ENCODE measurements at places on chromosomes 16 and 17.

DNA sequence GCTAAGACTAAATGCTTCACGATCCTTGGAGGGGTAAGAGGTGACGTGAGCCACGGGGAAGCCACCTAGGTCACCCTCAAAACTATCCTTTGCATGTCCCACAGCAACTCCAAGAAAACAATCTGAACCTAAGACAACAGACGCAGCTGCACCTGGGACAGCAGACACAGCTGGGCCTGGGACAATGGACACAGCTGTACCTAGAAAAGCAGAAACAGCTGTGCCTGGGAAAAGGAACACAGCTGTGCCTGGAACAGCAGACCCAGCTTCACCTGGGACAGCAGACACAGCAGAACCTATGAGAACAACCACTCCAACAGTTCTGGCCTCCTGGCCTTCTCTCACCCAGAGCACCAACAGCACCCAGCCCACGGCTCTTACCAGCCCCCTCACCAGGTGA, 11.7 kb upstream of the CD300LD start:
- no peak for DNase-seq

GRCh38 chr17:40105861-40106759, 5.7 kb upstream of the NR1D1 start:
- no peak for DNase-seq

DNA sequence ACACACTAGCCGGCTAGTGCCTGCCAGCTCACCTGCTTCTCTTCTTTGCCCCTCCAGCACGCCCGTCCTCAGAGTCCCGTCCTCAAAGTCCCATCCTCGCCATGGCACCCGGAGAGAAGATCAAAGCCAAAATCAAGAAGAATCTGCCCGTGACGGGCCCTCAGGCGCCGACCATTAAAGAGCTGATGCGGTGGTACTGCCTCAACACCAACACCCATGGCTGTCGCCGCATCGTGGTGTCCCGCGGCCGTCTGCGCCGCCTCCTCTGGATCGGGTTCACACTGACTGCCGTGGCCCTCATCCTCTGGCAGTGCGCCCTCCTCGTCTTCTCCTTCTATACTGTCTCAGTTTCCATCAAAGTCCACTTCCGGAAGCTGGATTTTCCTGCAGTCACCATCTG, 3.6 kb downstream of the SCNN1G start:
- DNase-seq = no peak

DNA sequence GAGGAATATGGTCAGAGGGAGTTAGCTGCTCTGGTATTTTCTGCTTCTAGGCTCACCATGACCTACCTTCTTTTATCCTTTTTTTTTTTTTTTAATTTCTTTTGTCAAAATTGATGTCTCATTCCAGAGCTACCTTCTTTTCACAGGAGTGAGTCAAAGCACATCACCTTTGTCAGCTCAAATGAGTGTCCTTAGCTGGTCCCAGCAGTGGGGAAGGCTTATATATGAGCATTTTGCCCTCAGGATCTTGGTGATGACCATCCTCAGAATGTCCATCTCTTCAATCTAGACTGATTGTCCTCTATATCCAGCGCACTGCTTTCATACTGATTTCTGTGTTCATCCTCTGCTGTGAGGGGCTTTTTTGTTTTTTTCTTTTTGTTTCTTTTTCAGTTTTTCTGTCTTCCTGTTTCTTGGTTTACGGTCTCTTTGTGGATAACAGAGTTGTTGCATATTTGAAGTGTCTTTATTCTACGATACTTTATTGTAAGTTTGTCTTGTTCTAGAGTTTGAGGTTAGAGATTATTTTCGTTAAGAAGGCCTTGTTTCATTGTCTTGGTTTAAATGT, 24.9 kb downstream of the CBFB start:
- no peak for DNase-seq

GRCh38 chr17:68456339-68457167, 743 bp downstream of the WIPI1 start:
- DNase-seq = no peak

DNA sequence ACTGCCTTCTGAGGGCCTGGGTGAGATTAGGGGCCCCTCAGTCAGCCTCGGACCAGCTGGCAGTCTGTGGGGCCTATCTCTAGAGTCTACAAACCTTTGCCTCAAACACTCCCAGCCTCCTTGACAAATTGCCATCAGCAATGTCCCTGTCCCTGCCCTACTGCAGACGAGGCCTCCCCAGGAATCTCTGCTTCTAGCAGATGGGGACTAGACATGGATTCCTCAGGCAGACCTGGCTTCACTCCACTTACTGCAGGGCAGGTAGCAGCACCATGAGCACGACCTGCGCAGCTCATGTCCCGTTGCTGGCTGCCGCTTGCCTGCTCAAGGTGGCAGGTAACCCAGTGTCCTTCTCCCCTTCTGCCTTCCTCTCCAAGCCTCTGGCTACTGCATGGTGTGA, 49.1 kb downstream of the PLD6 start:
- DNase-seq = no peak

- DNase-seq = no peak
These were observed 74.8 kb downstream of the HS3ST2 start for GRCh38 chr16:22888791-22889190.

- no peak for DNase-seq
These were observed 1.9 kb downstream of the CDH11 start for GRCh38 chr16:65119901-65120401.

- DNase-seq = no peak
These were observed 15.7 kb downstream of the CCDC42 start for GRCh38 chr17:8728971-8729370.

DNA sequence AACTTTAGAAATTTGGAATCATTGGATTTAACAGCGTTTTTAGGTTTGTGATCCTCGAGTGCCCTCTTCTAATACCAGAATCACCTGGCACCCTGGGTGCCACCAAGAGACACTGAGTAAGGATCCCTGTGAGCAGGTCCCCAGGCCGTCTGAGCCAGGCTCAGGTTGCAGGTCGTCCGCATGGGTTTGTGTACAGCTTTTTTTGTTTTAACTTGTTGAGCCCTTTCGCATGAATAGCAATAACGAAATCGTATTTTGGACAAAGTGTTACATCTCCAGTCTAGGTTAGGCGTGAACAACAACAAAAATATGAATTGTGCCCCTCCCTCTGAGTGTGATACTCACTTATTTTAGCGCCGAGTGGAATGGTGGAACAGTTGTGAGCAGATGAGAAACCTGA, 10.9 kb downstream of the USP10 start:
- no peak for DNase-seq

DNA sequence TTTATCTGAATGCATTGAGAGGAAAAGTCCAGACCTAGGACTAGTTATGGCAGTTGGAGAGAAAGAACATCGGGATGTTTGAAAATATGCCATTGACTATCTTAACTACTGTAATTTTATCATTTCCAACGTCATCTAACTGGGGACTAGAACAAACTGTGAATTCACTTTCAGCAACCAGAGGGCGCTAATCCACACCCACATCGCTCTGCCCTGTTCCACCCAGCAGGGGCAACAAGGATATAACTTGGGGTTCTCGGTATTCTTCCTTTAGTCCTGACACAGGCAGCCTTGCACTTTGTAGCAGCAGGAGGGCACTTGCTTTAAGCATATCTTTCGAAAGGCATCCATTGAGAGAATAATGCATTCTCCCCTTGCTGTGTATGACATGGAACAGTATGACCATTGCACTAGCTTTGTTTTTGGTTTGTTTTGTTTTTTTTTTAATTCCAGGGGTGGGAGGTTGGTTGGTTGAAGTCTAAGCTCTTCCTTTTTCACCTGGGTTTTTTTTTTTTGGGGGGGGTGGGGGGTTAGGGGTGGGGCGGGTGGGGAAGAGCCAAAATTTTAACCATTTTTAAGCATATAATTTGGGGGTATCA, 31.5 kb downstream of the SIAH1 start:
- DNase-seq = peak; percentile 43

GRCh38 chr17:78748730-78749317, 33.2 kb downstream of the CYTH1 start:
- DNase-seq = peak; percentile 61

DNA sequence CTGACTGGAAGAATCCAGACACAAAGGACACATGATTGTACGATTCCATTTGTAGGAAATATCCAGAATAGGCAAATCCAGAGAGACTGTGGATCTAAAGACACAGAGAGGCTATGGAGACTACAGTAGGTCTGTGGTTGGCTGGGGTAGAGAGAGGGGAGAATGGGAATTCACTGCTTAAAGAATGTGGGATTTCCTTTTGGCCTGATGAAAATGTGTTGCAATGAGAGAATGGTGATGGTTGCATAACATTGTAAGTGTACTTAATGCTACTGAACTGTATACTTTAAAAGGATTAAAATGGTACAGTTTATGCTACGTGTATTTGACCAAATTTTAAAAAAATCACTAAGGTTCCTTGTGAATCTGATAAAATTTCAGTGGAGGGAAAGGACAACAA, 62.1 kb downstream of the GPRC5B start:
- DNase-seq = no peak

DNA sequence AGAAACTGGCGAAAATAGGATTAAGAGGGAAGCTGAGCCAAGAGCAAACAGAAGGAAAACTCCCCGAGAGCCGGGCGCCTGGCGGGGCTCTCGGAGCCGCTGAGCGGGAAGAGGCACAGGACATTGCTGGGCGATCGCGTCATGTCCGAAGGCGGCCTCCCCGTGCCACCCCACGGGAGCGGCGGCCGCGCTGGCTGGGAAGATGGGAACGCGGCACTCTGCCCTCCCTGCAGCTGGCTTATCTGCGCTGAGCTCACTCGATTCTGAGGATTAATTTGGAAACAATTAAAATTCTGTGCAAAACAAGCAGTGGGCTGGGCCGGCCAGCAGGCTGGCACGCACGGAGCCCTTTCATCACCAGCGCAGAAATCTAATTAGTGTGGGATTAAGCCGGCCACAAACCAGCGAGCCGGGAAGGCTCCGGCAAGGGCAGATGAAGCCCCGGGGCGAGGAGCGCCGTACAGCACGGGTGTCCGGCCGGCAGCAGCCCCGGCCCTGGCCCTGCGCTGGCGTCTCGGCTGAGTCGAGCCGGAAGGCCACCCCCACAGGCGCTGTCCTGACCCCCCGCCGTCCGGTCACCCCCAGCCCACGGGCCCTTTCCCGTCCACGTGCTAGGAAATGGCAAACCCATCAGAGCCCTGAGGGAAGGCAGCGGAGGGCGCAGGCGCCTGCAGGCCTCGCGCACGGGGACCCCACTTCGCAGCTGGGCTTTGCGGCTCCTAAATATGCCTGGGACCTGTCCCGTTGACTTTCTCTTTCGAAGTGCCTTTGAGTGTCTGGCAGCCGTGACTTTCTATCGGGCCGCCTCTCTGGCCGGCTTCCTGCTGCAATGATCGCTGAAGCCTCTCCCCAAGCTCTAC, 37.9 kb downstream of the SOX8 start:
- no peak for DNase-seq

- DNase-seq = no peak
These were observed 236.7 kb upstream of the TOX3 start for GRCh38 chr16:52783616-52784015.

DNA sequence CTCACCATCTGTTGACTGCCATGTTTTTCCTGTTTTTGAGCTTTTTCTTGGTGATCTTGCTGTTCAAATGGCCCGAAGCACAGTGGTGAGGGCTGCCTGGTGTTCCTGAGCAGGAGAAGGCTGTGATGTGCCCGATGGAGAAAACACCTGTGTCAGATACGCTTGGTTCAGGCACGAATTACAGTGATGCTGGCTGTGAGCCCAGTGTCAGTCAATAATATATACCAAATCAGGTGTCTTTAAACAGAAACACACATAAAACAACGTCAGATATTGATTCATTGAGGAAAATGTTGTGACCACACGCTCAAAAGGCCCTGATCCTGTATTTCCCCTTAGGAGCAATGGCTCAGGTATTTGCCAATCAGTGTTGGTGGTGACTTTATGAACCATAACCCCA, 111.7 kb downstream of the SDR42E1 start:
- DNase-seq = no peak

- no peak for DNase-seq
These were observed 2.0 kb upstream of the ORAI3 start for GRCh38 chr16:30946671-30947540.

DNA sequence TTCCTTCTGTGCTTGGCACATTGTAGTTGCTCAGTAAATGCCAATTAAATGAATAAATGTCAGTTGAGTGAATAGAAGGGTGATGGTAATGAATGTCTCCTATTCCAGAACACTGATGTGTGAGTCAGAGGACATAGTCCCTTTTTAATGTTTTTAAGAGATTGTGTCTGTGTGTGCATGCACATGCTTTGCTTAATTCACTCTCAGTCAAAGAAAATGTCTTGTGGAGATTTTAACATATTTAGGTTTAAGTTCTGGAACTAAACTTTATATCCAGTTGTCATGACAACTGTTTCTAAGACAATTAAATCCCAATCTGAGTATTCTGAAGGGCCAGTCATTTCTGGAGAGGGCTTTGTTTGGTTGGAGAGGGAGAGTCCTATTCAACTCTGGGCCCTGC, 255.3 kb upstream of the CDH11 start:
- DNase-seq = no peak

DNA sequence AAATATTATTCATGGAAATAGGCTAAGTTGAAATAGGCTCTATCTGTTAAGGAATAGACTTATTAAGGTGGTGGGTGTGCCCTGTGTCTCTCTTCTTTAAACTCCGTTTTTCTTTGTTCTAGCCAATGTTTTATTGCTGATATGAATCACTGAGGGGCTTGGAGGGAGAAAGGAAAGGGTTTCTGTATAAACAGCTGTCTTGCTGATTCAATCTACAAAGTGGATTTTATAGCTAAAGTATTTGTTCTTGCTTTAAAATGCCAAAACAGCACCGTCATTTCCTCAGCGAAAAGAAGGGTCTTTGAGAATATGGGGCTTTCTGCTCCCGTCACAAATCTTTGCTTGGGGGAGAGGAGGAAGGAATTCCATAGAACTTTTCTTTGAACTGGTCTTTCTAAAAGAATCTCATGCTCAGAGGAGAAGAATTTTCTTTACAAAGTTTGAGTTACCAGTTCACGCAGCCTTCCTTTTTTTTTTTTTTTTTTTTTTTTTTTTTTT, 39.3 kb downstream of the MSI2 start:
- no peak for DNase-seq

- no peak for DNase-seq
These were observed 919 bp upstream of the DHRS7C start for GRCh38 chr17:9792181-9792840.

DNA sequence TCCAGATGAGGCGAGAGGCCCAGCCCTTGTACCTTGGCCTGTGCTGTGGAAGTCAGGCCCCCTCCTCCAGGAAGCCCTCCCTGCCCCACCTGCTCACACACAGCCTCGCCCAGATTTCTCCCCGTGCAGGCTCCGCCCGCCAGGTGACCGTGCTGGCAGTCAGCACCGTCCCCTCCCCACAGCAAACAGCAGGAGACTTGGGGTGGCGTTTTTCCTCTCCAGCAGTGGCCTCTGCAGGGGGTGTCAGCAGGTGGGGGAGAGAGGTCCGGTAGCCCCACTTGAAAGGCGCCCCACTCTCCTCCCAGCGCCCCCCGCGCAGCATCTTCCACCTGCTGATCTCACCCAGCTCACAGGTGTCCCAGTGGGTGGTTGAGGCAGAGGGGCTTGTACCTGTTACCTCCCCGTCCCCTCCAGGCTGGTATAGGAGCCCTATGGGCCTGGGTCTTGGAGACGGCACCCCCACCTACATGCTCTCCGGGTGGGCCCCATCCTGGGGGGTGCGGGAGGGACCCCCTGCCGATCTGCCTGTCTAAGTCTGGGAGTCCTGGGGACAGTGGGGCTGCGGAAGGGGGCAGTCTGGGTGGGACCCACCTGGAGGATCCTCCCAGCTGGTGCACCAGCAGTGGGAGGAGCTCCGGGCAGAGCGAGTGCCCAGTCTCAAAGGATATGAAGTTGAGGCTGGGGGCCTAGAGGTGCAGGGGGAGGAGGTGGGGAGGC, 4.2 kb upstream of the C1QTNF8 start:
- no peak for DNase-seq

GRCh38 chr16:73043828-73044467, 4.0 kb downstream of the ZFHX3 start:
- no peak for DNase-seq
